ENCODE measurements at places on chromosomes 3 and 15.

DNA sequence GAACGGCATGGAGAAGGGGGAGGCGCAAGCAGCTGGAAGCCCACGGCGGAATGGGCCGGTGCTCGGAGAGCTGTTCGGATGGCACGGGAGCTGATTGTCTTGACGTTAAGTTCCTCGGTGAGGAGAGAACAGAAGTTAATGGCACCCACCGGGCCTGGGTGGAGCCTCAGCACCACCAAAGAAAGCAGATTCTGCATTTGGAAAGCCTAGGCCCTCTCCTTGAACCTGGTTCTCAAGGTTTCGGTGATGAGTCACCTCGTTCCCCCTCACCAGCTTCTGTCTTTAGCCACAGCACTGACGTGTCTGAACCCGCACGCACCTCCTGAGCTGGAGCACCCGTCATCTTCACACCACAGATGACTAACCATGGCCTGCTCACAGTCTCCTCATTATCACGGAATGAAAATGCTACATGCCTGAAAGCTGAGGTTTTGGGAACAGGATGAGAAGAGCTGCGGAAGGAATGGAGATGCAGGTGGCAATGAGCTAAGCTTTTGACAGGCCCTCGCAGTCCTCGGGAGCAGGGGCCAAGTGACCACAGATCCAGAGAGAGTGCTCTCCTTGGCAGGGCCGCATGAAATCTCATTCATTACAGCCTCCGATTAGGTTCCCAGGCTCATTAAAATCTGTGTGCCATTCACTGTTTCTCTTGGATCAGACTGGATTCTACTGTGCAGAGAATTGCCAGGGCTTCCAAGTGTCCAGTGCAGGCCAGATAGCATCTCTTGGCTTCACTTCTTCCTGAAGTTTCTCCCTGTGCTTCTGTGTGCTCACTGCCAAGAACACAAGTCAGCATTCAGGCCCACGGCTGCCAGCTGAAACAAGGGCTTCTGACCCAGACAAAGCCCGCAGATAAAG, 96.3 kb upstream of the DLG1 start:
- DNase-seq, result no peak

GRCh38 chr3:124467980-124468902, 262.0 kb upstream of the UMPS start:
- peak; percentile 16 for DNase-seq

DNA sequence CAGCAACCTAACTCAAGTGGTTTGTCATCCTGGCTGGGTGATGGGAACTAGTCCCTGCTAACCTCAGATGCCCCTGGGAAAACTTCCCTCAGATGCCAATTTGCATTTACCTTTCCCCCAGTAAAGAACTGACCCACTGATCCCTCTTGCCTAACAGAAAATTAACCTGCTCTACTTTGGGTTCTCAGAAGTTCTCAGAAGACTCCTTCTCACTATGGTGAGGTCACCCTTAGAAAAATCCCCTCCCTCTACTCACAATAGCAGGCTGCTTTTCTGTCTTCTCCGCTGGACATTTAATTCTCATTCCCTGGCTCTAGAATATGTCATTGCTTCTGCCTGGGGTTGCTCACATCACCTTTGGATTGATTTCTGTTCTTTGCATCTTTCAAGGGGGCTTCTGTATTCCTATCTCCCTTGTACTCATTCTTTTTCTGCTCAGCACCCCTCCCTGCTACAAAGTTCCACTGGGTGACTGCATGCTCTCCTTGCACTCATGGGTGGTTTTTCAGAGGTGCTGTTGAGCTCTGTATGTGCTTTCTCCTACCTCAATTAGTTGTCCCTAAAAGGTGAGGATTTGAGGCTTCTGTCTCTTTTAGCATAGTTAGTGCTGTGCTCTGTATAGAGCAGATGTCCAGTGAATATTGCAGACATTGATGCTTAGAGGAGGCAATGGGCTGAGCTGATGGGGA, 869 bp downstream of the PLA1A start:
- no peak for DNase-seq

- DNase-seq, result no peak
Observed at GRCh38 chr15:32855942-32856341, 138.1 kb downstream of the GREM1 start.

- no peak for DNase-seq
Observed at GRCh38 chr15:61749169-61749568, 311.1 kb downstream of the VPS13C start.

DNA sequence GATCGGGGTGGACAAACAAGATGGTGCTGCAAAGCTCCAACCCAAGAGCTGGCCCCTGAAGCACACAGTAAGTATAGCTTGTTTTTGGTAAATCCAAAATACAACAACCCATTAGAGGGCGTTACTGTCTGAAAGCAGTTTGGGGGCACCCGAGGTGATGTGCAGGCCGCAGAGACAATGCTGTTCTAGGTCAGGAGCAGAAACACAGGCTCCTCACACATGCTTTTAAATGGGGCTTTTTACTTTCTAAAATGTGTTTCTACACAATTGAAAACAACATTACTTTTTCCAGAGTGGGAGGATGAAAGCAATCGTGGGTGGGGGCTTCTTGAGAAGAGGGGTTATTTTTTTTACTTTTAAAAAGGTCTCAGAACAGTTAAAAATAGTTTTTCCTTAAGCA, 1029.3 kb upstream of the CFAP20DC start:
- no peak for DNase-seq

DNA sequence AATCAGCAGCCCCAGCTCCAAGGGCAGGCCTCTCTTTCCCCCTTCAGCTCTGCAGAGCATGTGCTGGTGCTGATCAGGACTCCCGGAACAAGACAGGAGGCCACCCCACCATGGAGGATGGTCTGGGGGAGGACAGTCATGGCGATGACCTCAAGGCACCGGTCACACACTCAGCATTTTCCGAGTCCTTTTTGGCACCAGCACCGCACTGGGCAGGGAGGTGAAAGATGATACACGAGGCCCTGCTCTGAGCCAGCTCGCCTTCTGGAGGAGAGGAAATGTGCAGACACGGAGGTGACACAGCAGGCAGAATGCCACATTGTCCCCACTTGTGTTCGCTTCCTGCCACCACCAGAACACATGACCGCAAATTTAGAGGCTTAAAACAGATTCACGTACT, 61.8 kb upstream of the SEC61A1 start:
- DNase-seq, result no peak

DNA sequence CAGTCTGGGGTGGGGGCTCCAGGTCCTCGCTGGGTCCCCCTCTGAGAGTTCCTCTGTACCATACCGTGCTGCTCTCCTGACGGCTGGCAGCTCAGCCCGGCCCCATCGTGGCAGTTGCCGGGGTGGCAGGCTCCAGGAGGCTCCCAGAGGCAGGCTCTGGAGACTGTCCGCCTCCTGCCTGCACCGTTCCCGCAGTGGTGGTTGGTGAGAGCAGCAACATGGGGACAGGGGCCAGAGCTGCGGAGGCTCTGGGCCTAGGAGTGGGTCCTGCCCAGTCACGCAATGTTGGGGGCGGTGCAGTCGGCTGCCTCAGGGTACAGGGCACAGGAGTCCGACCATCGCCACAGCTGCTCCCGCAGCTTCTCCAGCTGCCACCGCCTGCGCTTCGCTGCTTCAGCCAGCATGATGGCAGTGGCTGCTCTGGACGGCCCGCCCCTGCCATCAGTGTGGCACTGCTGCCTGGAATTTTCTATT, 492.7 kb downstream of the AGBL1 start:
- DNase-seq, result no peak

DNA sequence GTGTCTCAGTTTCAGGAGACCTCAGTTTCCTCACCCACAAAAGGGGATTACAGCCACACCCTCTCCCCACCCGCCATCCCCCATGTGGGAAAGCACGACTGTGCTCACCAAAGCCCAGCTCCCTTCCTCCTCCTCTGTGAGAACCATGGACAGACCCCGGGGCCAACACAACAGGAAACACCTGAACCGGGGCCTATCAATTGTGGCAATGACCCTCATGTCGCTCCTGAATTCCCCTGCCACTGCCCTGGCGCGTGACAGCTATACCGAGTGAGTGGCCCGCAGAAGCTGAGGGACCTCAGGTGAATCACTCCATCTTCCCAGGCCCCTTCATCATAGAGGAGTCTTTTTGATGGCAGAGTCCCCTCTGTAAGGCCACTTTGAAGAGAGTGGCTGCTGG, 28.6 kb downstream of the PLEKHO2 start:
- DNase-seq, result no peak

- DNase-seq, result no peak
Observed at GRCh38 chr15:38401701-38402100, 52.2 kb upstream of the FAM98B start.

- no peak for DNase-seq
Observed at GRCh38 chr3:135176881-135177280, 381.8 kb downstream of the EPHB1 start.

- DNase-seq, result no peak
Observed at GRCh38 chr15:96222981-96223380, 107.5 kb upstream of the NR2F2 start.

- DNase-seq, result no peak
Observed at GRCh38 chr3:185137821-185138220, 15.0 kb downstream of the C3orf70 start.

- DNase-seq, result no peak
Observed at GRCh38 chr3:50132421-50133282, 22.5 kb upstream of the SEMA3F start.

GRCh38 chr3:85303156-85303555, 344.4 kb downstream of the CADM2 start:
- no peak for DNase-seq

DNA sequence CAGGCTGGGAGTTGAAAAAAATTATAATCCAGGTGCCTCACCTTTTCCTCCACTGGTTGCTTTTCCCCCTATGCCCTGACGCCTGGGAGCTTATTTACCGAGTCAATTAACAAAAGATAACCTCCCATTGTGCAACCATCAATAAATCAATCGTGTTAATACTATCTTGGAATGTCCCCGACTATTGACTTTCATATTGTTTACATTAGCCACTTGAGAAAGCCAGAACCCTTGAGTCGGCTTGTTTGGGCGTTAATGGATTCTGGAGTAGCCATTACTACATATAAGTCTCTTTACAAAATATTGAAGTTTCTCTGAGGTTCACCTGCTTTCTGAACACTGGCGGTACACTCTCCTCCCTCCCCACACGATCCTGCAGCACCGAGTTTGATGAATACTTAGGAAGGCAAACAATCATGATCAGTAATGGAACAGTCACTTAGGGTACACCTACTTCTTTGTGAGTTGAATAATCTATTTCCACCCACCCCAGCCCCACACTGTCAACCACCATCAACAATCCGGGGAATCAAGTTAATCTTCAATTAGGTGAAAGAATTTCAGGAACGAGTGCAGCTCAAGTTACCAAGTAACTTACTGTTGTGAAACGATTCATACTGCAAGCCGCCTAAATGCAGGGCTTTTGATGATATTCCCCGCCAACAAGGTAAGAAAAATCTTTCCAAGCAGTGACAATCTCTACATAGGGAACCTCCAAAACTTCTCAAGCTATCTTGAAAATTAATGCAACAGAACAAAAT, 159.3 kb upstream of the NR2F2 start:
- no peak for DNase-seq

DNA sequence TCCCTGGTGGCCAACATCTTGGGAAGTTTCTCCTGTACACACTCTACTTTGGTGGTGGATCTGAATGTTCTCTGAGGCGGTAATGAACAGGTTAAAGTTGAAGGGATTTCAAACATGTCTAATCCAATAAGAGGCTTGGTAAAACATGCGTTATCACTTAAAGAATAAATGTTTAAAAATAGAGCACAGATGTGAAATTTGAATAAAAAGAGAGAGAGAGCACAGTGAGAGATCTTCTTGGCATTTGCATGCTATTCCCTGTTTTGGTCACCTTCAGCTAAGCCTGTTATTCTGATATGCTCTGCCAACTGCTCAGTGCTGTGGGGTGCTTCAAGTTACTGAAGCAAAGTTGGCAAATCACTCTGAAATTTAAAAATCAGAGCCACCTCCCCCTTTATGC, 237.7 kb upstream of the WNT5A start:
- DNase-seq, result no peak

DNA sequence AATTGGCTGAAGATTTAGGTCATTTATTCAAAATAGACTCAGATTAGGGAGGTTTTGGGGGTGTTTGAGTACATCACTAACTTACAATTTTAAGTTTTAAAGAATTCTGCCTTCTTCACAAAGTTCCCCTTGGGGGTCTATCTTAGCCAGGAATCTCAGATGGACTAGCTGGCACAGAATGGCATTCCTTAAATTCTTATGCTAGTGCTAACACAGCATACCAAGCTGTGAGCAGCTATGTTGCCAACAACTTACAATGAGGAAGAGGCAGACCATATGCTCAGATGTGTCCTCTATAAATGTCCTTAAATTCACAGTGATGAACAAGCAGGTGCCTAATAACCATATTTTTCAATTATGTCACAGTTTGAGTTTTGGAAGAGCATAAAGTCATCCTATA, 60.9 kb upstream of the NPHP3 start:
- DNase-seq, result no peak

DNA sequence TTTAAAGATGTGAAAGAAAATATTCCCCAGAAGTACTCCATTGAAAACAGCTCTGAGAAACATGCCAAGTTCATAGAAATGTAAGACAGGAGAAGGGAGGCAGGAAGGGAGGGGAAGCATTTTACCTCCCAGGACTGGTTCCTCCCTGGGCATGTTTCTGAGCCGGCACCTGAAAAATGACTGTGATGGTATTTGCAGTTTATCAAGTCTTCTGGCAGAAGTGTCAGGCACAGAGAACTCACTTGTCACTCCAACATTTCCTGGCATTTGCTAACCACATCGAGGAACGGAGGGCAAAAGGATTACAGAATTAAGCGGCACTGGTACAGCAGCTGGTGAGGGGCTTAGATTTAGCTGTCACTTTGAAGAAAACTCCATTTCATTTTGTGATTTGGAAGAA, 1054.0 kb downstream of the TUSC7 start:
- no peak for DNase-seq

DNA sequence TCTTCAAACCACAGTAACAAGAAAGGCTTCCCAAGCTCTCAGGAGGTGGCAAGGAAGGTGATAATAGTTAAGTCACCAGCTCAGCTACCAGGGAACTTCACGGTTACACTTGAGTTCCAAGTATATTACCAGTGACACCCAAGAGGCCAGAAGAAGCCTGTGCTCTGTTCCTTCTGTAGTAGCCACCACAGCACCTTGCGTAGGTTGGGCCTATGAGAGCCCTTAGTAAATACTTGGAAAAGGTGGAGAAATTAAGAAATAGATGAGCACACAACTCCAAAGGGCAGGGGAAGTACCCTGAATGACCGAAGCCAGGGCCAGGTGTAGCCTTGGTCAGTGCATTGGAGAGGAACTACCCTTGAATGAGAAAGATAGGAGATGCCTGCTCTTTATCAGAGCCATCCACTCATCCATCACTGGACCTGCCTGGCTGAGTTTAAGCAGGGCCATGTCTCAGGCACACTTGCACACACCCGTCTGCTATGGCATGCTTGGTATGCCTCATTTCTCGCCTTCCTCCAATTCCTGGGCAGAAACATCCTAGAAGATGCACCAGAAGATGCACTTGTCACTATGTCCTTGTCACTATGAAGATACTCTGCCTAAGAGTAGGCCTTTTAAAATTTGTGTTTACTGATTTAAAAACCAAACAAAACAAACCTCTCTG, 32.6 kb upstream of the NDUFB4 start:
- no peak for DNase-seq

- DNase-seq, result no peak
Observed at GRCh38 chr3:36212251-36212650, 168.1 kb upstream of the STAC start.

GRCh38 chr3:132255041-132255745, 62.0 kb upstream of the ACP3 start:
- no peak for DNase-seq

GRCh38 chr3:126852511-126852910, 130.4 kb upstream of the PLXNA1 start:
- no peak for DNase-seq

GRCh38 chr3:98797905-98798304, 34.8 kb downstream of the ST3GAL6 start:
- no peak for DNase-seq
